Inflammatory macrophage (primary cell): ENCODE measurements at places on chromosomes 5 and 9.

- no peak for DNase-seq
Measured at GRCh38 chr5:17734011-17734410, 99.8 kb downstream of the TAF11L14 start.

DNA sequence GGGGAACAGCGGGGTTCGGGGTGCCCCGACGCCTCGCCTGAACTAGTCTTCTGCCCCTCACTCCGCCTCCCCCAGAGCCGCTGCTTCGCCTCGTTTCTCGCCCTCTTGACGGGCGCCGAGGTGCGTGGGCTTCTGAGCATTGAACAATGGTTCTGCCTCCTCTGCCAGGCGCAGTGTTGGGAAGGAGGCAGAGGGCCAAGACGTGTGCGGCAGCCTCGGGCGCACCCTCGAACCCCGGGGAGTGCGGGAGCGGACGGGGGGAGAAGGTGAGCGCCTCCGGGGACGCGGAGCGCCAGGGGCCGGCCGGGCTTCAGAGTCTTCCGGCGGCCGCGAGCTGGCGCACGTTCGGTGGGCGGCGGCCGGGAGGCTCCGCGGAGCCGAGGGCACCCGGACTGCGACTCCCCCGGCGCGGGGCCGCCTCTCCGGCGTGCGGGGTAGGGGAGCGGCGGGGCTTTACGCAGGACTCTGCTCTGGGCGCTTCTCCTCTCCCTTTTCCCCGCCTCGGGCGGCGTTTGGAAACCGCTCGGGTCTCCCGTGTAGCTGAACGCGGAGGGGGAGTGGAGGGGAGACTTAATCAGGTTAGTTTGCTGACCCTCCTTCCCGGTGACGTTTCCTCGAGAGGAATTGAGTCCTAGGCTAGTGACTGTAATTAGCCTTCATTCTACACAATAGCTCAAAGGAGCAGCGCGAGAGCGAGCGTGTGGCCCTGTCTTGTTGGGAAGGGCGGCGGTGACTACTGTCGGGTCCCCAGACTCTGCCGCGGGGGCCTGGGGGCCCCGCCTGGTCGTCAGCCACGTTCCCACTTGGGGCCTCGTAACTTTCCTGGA, 1.1 kb downstream of the VLDLR start:
- DNase-seq = no peak

DNA sequence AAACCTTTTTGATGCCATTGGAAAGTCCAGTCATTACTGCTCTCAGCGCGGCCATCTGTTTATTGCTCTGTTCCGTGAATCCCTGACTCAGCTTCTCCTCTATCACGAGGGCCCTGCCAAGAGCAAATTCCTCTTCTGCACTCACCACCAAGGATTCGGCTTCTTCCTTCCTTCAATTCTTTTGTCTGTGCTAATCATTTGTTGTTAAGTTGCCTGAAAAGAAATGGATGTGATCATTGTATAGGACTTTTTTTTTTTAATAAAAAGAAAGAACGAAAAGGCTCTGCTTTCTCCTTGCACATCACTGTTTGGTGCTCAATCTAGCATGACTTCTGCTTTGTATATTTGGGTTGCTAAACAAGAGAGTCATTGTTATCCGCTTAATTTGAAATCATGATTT, 128.7 kb upstream of the PIK3R1 start:
- DNase-seq = no peak

DNA sequence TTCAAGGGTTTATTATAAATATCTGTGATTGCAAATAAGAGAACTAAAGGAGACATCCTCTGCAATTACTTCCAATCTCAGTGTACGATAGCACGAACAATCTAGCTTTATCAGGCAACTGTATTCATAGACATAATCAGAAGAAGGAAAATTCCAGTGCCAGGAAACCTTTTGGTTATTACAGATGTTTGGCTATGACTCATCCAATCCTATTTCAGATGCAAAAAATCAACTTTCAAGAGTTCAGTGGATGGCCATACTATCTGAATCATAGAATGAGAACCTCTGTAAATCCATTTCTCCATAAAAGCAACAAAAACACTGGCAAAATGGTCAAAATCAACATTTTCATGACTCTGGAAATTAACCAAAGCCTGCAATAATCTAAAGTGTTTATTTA, 37.9 kb downstream of the GAS1 start:
- DNase-seq = no peak

DNA sequence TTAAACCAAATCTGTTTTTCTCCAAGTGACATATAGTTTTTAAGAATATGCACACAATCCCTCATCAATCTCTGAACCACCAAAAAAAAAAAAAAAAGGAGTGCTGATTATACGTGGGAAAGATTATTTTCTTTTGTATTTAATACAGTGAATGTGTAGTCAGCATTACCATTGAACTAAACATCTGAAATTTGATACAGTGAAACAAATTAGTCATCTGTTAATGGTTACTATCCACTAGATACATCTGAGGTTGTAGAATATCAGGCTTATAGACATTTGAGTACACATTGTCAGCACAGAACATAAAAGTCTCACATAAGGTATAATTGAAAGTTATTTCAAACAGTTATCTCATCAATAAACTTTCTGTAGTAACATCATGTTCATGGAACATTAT, 87.0 kb downstream of the SLF1 start:
- DNase-seq = no peak

DNA sequence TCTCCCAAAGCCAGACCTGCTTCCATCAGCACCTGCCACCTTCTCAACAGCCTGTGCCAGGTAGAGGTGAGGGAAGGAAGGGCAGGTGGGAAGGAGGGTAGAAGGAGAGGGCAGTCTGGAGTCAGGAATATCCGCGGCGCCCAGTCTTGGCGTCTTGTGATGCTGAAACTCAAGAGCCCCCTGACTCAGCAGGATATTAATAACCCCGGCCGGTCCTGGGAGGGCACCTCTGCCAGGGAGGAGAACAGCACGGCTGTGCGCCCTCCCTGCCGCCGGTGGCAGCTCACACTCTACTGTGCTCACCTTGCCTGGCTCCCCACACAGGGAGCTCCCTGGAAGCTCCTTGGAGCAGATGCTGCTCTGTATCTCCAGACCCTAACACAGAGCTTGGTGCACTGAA, 11.6 kb upstream of the NTNG2 start:
- DNase-seq = no peak

DNA sequence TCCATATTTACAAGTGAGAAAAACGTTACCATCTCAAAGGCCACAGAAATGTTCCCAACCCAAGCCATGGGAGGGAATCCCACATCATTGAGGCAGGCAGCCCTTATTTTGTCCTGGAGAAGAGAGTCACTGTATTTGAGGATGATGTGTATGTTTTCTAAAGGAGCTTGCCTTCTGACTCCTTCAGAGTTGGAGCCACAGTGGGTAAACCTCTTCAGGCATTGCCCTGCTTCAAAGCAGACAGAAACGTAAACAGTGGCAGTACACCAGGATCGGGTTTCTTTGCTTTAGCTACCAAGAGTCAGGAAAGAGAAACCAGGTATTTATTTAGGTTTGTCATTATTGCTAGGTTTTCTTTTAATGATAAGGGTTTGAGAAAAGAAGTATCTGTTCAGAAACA, 45.7 kb downstream of the MUSK start:
- DNase-seq = no peak

- DNase-seq = no peak
Measured at GRCh38 chr5:112951124-112951702, 25.4 kb upstream of the DCP2 start.

DNA sequence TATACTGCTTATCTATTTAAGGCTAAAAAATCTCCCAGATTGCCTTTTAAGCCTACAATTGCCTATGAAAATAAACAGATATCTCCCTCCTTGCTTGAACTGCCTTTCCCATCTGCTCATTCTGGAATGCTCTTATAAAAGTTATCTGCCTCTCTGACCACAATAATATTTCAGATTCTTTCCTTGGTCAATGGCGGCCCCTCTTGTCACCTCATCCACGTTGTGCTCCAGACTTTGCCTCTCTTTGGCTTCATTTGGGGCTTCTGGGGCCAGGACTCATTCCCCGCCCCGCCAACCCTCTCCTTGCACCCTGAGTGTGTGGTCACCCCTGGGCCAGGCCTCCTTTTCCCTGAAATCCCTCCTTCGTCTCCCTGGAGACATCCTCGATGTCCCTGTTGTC, 110.0 kb upstream of the RPS23 start:
- no peak for DNase-seq

- DNase-seq = peak; percentile 28
Measured at GRCh38 chr5:125607018-125607417, 816.2 kb upstream of the GRAMD2B start.

DNA sequence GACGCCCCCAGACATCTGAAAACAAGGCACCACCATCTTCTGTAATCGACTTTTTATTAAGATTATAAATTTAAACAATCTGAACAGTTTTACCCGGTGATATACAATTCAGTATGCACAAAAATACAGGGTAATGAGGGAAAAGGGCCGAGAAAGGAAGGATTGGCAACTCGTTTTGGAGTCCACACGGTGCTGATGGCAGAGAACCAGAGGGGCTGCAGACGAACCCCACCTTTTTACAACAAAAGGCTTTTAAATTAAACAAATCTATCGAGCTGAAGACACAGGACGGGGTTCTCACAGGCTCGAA, 2.6 kb downstream of the IER5L start:
- no peak for DNase-seq

DNA sequence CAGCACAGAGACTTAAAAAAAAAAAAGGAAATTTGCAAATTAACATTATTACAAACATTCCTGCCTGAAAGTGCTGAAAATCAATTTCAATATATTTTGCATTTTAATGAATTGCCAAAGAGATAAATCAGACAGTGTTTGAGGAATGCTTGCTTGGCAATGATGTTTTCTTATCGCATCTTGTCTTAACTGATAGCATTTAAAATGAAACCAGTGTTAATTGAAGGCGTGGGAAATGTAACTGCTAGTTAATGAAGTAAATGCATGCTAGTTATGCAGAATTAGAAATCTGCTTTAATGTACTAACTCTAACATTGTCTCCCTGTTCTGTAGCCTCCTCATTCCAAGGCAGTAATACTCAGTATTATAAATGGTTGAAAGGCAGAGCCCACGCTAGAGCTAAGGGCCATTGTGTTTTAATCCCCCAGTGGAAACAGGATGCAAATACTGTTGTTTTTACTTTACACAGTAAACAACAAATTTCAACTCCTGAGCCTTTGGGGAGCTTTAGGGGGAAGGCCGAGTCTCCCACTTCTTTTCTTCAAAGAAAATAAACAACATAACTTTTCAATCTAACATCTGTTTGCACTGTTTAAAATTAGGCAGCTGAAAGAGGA, 586.9 kb downstream of the TLE4 start:
- DNase-seq = no peak

DNA sequence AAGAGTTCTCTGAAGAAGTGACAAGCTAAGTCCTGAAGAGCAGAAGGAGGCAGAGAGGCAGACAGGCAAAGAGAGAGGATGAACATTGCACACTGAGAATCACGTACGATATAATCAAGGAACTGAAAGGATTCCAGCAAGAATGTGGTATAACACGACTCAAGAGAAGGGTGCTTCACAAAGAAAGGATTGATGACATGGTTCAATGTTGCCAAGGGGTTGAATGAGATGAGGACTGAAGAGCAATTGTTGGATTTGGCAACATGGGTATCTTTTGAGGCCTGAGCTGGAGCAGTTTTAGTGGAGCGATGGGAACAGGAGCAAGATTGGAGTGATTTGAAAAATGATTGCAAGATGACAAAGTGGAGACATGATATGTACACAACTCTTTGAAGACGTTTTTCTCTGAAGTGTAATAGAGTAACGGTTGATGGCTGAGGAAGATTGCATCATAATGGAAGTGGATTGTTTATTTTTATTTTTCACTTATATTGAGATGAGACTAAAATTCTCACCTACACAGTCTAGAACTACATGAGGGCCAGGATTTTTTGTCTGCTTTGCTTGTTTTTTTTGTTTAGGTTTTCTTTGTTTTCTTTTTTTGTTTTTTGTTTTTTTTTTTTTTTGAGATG, 1049.9 kb upstream of the WWC1 start:
- no peak for DNase-seq

GRCh38 chr5:40678026-40678425, 1.7 kb upstream of the PTGER4 start:
- DNase-seq = peak; percentile 60

GRCh38 chr5:110611817-110612216, 114.7 kb downstream of the TMEM232 start:
- DNase-seq = no peak

- no peak for DNase-seq
Measured at GRCh38 chr9:29144476-29144875, 1571.2 kb upstream of the C9orf72 start.

GRCh38 chr5:99614888-99615287, 686.1 kb upstream of the CHD1 start:
- DNase-seq = no peak
